ENCODE measurements at places on chromosomes 6 and 20.

DNA sequence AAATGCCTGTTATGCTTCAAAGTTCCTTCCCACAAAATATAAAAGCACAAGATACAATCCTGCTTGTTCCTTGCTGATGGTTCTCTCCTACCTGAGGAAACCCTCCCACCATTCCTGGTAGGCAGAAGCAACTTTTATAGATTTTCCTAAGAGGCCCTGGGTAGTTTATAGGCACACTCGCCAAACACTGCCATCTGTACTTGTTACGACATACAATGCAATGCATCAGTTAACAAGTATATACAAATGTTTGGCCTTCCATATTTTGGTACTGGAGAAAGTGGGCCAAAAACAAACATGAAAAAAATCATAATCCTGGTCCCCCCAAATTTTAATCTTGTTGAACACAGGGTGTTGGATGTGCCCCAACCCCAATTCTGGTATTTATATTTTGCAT, 16.6 kb downstream of the MCM9 start:
- DNase-seq: no peak

GRCh38 chr6:41719436-41720261, 15.8 kb downstream of the TFEB start:
- no peak for DNase-seq

DNA sequence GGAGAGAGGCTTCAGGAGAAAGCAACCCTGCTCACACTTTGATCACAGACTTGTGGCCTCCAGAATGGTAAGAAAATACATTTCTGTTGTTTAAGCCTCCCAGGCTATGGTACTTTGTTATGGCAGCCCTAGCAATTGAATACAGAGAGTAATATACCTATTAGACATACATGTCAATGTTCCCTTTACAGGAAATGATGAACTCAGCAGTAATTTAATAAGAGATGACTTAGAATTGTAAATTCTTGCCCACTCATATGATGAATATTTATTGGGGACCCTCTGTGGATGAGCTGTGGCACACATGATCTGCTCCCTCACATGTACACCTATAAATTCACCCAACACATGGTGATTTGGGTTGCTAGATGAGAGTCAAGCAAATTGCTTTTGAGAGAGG, 20.4 kb upstream of the FOXA2 start:
- no peak for DNase-seq

- DNase-seq: no peak
Measured at GRCh38 chr6:101016163-101016562, 135.0 kb upstream of the ASCC3 start.

GRCh38 chr6:19032591-19033295, 645.6 kb downstream of the RNF144B start:
- DNase-seq: no peak

- no peak for DNase-seq
Measured at GRCh38 chr6:13463941-13464340, 23.5 kb downstream of the GFOD1 start.

- DNase-seq: no peak
Measured at GRCh38 chr6:123804787-123805540, 1.3 kb downstream of the NKAIN2 start.

DNA sequence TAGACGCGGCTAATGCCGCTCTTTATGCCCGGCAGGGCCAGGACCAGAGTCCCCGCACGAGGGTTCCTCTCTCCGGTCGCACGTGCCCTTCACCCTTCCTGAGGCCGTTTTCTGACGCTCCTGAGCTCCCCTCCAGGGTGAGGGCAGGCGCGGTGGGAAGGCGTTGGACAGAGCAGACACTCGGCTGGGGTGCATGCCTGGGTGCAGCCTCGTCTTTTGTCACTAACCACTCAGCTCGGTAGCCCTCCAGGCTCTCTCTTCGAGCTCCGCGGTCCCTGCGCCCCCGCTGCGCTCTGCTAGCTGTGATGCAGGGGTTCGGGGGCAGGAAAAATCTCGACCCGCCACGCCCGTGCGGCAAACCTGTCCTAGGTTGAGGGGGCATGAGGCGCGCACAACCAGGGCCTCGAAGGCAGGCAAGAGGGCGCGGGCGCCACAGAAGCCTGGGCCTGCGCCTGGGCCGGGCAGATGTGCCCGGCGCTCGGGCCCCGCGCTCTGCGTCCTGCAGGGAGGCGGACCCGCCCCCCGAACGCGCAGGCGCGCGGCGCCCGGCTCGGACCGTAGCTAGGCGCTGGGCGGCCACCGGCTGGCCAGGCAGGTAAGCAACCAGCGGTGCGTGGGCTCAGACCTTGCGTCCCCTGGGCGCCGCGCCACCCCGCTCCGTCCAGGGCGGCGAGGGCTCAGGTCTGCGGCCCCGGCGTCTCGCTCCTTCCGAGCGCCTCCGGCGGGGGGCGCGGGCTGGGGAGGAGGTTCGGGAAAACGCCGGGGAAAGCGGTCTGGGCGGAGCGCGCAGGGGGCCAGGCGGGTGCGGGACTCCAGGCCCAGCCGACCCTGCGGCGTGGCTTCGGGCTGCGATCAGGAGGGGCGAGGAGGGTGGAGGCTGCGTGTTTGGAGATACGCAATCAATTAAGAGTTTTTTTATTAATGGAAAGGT, at the start of gene L3MBTL1:
Gene L3MBTL1, plus strand, starts transcription at position 548 of the 931 bp plus-strand sequence. CDS start 5,807 bp downstream, outside the sequence.
- DNase-seq: no peak

DNA sequence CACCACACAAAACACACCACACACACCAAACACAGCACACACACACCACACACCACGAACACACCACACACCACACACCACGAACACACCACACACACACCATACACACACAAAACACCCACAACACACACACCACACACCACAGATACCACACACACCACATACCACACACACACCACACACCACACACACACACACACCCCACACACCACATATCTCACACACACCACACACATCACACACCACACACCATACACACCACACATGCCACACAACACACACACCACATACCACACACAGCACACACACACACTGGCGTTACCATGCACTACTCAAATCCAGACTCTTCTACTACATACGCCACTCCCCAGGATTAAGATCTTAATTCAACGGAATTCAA, 118.9 kb upstream of the THBS2 start:
- no peak for DNase-seq

DNA sequence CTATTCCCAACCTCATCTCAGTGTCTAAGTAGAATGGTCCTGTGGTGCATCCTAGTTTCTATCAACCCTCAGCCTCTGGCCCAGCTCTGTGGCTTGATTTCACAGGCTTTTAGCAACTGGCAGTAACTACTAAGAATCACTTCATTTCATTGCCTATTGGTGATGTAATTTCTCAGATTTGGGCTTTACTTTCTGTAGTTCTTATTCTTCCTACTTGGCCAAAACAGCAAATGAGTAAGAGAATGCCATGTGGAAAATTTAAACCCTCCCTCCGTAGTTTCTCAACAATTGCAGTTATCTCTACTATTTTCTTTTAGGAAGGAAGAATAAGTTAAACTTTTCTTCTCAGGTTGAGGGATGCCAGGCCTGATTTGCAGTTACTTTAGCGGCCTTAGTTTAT, 387.3 kb downstream of the CDKAL1 start:
- no peak for DNase-seq

DNA sequence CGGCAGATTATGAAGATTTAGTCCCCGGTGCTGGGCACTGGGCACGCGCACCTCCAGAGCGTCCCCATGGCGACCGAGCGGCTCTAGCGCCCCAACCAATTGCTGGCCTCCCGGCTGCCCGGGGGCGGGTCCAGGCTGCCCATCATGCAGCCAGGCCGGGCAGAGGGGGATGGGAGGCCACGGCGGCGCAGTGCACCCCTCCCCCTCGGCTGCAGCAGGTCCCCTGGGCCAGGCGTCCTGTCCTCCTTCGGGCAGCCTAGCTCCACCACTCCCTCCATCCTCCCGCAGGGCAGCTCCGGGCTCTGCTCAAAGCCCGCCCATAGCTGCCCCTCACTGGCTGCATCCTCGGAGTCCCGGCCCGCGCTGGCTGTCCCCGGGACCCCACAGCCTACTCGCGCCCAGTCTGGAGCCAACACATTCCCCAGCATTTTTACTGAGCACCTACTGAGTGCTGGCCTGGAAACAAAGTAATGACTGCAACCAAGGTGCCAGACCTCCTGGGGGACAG, 99.4 kb downstream of the ASXL1 start:
- DNase-seq: no peak

DNA sequence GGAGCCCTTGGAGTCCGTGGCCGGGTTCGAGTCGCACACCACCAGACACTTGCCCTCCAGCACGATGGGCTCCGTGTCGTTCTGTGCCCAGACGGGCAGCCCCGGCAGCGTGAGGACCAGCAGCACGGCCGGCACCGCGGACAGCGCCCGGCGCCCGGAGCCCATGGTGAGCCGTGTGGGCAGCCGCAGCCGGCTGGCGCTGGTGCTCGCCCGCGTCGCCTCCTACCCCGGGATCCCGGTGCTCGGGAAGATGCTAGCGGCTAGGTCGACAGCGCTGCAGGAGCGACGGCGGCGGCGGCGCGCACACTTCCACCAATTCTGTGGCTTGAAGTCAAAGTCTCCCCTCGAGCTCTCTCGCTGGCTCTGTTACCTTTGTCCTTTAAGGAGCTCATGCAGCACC, 1.3 kb downstream of the CBLN4 start:
- DNase-seq: no peak

- no peak for DNase-seq
Measured at GRCh38 chr20:25485872-25486271, 78.4 kb downstream of the GINS1 start.

GRCh38 chr6:90403489-90404381, 107.1 kb upstream of the BACH2 start:
- no peak for DNase-seq

DNA sequence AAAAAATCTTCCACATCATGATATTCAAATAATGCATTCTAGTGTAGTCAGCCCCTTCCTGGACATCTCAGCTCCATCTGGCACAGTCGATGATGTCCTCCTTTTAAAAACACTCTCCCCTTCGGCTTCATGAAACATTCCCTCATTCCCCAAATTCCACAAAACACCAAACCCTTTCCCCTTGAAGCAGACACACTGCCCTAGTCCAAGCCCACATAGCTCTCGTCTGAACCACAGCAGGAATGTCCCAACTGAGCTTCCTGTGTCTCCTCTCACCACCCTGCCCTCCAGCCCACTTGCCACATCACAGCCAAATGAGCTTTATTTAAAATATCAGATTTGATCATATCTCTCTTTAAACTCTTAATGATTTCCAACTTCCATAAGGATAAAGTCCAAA, 106.4 kb upstream of the CARMIL1 start:
- no peak for DNase-seq

DNA sequence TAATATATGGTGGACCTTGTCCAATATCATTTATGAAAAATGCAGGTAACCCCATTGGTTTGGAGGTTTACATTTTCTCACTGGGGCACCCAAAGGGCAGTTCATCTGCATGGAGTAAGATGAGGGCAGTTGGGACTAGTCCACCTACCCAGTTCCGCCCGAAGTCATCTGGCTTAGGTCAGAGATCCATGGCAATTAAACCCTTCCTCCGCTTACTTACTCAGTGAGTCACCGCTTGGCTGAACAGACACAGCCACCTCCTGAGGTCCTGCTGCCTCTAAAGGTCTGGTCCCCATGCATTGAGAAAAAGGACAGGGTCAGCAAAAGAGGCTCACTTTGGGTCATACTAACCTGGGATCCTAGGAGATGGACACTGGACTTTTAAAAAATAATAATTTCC, 102.9 kb upstream of the PRL start:
- no peak for DNase-seq

DNA sequence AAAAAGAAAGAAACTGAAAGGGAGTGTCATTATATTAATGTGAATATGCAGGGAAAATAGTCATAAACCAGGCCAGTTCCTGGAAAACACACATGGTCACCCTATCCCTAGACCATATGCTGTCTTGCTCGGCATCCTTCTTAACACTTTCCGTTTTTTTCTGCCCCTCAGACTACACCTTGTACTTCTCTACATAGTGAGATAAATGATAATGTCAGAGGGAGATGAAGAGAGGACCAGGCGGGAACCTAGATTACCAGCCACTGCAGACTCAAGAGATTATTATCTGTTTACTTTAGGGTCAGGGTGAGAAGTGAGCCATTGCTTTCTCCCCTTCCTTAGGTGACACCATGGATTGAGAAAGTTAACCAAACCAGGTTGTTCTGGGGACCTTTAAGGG, 3.7 kb upstream of the RPP21 start:
- no peak for DNase-seq

DNA sequence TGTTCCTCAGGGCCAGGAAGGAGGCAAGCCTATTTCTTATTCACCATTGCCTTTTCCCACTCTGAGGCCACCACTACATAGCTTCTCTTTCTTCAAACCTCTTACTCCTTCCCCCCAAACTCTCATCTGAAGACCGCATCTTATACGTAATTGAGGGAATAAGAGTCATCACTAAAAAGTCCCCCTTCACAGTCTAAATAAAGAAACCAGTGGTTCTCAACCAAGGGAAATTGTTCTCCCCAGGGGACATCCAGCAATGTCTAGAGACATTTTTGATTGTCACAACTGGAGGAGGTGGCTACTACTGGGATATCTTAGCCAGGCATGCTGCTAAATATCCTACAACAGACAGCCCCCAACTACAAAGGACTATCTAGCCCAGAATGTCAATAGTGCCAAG, 327.6 kb upstream of the CNR1 start:
- no peak for DNase-seq

GRCh38 chr20:35994994-35995453, 26.6 kb downstream of the CNBD2 start:
- DNase-seq: peak; percentile 77

- no peak for DNase-seq
Measured at GRCh38 chr6:43376551-43376981, 7.1 kb upstream of the ZNF318 start.

GRCh38 chr20:34820805-34821578, 4.5 kb downstream of the NCOA6 start:
- no peak for DNase-seq

DNA sequence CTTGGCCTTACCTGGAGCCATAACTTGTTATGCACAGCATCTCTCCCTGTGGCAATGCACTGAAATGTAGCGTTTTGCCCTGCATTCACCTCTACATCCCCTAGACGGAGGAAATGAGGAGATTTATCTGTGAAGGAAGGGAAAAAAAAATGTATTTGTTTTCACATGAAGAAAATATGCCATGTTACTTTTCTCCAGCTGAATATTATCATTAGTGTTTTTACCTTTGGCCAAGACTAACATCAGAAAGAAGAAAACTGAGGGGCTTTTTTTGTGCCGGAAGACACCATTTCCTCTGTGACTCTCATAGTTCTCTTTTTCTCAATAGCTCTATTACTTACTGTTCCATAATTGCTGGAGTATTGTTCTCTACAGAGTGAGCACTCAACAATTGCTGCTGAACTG, 280.4 kb downstream of the PTPRK start:
- DNase-seq: no peak

GRCh38 chr6:76275746-76276145, 203.3 kb upstream of the IMPG1 start:
- no peak for DNase-seq

- DNase-seq: no peak
Measured at GRCh38 chr20:34896086-34896621, 19.7 kb downstream of the ACSS2 start.

DNA sequence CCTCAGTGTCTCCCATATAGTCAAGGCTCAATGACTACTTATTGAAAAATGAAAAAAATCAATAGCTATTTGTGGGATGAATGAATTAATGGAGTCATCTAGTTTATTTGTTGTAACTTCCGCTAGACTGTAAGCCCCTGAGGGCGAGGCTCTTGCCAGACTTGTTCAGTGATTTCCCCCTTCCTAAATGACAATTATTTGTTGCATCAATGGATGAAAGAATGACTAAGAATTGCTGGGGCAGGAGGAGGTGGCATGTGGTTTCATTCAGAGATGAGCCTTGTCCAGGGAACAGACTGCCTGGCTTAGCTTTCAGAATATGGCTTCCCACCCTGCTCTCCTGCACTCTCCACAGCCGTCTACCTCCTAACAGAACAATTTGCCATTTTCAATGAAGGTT, 1.1 kb upstream of the PRELID3B start:
- DNase-seq: no peak

- DNase-seq: no peak
Measured at GRCh38 chr6:115945306-115945705, 115.4 kb downstream of the FRK start.
